ENCODE measurements at places on chromosomes 6 and 20.
A peak's percentile ranks its signal among the peaks of the same experiment; 100 is the strongest.

DNA sequence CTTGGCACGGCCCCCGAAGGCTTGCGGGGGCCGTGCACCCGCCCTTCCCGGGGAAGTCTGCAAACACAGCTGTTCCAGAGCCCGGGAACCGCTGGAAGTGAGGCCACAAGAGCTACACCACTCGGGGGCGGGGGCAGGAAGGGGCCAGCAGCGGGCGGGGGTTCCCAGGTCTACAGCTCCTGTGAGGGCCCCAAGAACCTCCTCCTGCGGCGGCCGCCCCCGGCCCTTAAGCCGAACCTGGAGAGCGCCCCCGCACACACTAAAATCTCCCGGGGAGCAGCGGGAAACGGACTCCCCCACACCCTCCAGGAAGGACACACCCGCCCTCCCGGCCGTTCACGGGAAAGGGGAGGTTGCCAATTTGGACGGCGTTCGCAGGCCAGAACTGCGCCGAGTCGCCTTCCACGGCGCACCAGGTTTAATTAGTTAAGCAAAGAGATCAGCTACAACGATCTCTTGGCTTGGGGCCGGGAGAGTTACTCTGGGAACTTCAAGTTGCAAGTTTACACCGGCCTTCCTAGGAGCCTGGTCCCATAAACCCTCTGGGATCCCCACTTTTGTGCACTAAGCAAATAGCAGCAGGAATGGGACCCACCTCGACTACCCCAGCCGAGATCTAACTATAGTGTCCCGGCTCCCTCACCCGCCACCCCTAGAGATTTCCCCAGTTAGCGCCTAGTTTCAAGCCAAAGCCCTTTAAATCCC is 1.7 kb downstream of the JAG1 start:
- DNase-seq, result peak; percentile 90

GRCh38 chr6:90368601-90369000 is 72.0 kb upstream of the BACH2 start:
- peak; percentile 46 for DNase-seq

DNA sequence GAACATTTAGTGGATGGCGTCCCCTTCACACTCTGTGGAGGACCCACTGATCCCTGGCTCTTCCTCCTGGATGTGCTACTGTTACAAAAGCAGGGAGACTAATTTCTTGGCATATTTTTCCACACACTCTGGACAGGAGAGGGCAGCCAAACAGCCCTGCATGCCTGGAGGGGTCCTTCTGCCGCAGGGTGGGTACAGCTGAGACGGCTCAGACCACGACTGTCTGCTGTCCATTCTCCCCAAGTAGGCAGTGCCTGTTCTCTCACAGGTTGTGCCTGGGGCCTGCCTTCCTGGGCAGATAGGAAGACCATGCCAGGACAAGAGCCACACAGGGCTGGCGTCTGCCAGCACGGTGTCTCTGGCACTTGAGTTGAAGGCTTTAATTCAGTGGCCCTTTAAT is 260.1 kb downstream of the FOXC1 start:
- DNase-seq, result no peak

GRCh38 chr20:29878281-29878741 is 1379.2 kb upstream of the DEFB115 start:
- no peak for DNase-seq

GRCh38 chr6:145704143-145704781 is 31.1 kb downstream of the EPM2A start:
- peak; percentile 2 for DNase-seq

GRCh38 chr6:95240514-95240913 is 336.8 kb upstream of the MANEA start:
- DNase-seq, result no peak

DNA sequence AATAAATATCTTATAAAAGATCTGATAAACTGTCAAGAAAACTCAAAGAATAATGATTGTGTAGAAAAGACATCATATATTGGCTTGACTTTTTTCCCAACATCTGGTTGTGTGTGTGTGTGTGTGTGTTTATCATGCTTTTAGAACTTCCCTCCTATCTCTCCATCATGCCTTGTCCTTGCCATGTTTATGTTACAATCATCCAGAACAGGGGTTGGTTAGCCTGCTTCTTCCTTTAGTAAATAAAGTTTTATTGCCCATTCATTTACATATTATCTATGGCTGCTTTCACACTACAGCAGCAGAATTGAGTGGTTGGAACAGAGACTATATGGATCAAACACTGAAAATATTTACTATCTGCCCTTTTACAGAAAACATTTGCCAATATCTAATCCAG is 52.8 kb upstream of the RIPOR2 start:
- DNase-seq, result no peak

- peak; percentile 41 for DNase-seq
Measured at GRCh38 chr20:6828794-6829423, 61.4 kb downstream of the BMP2 start.

DNA sequence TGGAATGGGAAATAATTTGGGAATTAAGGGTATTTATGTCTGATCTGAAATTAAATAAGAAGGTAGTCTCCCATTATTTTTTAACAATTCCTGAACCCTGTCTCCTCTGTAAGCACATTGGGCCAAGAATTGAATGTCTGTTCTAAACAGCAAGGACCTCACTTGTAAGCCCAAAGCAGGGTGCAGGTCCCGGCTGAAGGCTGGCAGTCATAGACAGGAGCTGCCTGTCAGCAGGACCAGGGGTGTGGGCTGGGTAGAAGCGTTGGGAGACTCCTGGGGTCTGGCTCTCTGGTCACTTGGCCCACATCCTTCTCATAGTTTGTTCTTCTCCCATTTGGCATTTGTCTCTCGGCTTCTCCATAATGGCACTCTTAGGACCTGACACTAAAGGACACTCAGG is 75.6 kb downstream of the SNX9 start:
- DNase-seq, result no peak

DNA sequence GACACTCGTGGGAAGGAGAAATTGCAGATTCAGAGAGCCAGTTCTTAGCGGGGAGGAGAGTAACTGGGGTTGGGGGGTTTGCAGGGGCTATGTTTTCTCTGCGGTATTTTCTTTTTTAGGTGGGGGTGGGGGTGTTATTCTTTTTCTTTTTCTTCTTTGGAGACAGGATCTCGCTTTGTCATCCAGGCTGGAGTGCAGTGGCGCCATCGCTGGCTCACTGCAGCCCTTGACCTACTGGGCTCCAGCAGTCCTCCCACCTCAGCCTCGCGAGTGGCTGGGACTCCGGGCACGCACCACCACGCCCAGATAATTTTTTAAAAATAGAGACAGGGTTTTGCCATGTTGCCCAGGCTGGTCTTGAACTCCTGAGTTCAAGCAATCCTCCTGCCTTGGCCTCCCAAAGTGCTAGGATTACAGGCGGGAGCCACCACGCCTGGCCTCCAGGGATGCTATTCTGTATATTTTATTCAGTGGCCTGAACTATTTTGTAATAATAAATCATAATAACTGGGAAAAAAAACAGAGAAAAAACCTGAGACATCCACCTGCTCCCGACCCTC is 57.3 kb downstream of the UBE2V1 start:
- no peak for DNase-seq

DNA sequence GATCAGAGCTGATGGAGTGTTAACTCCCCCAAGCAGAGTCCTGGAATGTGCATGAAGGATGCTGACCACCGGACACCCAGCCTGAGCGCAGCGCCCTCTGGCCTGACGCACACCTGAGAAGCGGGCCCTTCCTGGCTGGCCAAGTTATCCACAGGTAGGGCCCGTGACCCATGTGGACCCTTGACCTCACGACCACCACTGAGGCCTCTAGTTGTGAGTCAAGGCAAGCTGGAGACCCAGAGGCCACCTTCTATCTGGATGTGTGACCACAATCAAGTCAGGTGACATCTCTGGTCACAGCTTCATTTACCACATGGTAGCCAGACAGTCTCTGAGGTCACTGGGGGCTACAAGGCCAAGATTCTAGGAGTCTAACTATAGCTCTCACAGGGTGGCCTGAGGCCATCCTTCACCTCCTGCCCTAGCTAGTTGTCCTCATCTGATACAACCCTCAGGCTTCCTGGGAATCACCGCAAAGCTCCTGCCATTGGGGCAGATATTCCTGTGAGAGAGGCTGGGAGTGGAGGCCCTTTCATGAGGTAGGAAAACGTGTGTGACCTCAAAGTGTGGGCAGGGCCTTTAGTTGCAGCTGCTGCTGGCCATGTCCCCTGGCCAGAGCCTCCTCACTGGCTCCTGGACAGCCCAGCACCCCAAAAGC is 53.1 kb downstream of the DSTN start:
- no peak for DNase-seq

DNA sequence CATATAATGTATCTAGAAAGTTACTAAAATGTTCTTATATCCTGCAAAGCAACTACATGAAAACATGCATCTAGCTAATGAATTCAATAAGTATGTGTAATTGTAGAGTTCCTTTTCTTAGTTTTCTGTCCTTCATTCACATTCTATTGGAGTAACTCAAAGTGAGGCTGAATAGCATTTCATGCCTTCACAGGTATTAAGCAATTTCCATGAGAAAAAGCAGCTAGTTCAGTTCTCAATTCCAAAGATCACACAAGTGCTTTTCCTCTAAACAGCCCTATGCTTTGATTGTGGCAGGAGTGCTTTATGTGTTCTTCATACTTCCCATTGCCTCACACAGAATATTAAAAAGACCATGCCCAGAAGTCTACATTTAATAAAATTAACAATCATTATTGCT is 274.9 kb downstream of the RFPL4B start:
- DNase-seq, result no peak

DNA sequence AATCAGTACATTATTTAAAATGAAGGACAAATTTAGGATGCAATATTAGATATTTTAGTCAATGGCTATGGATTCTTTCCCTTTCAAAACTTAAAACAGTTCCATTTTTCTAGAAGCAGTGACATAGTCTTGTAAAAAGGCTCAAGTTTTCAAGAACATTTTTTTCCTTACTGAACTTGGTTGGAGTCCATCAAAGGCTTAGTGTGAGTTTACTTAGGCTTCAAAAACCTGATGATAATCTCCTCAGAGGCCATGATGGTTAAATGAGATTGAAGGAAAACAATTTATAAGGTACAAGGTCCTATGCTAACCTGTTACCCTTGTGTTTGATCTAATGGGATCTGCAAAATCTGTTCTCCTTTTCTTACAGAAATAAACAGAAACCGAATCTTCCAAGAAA is 531.8 kb downstream of the UTRN start:
- no peak for DNase-seq

- no peak for DNase-seq
Measured at GRCh38 chr20:1050440-1050839, 48.3 kb upstream of the RSPO4 start.

DNA sequence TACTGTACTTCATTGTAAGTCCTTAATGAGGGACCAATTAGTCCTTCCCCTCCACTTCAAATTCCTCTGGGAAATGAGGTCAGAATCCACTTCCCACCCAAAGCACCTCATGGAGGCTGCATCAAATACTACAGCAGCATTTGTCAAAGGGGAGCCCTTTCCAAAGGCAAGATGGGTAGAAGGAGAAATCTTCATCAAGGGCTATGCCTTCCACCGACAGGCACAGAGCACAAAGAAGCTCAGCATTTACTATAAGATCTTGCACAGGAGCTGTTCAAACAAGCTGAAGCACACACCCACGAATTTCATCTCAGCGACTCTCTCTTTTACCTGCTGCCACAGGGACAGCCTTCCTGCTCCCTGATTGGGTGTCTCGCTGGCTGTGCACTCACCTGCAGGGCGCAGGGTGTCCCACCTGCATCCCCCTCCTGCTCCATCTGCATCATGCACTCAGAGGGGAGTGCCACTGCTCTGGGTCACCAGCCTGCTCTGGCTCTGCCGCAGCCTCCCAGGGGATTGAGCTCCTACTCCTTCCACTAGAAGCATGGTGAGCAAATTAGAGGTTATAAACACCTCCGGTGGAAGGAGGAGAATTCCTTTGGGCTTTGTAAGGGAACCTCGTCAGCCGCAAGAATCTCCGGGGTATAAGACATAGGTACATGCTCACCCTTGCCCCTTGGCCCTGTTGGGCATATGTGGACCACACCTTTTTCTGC is 164.5 kb downstream of the ATXN1 start:
- no peak for DNase-seq

DNA sequence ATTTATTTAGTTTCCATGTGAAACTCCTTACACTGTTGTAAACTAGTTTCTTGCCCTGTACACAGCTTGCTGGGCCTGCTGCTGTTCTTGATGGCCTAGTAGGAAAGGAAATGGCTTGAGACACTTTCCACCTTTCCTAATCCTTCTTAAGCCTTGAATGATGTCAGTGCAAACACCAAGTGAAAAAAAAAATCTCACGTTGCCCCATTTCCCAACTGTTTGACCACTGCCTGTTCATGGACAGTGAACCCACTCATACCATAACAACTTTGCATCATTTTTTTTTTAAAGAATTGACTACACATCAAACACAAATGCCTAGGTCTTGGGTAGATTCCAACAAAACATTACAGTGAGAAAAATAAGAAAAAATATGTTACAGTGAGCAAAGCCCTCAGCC is 653.6 kb upstream of the FLRT3 start:
- no peak for DNase-seq

DNA sequence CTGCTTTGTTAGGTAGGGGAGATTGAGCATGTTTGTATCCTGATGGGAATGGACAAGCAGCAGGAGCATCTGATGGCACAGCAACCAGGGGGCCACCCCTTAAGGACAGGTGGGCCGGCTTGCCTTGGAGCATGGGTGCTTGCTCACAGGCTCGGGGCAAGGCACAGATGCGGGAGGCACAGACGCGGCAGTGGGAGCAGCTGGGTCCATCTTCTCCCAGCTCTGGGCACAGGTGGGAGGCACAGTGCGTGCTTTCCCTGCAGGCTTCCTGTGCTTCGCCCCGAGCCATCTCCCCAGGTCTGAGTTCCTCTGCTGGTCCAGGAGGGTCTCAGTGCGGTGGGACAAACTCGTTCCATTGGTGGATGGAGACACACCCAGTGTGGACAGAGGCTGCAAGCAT is 73.6 kb upstream of the BHLHE23 start:
- no peak for DNase-seq

DNA sequence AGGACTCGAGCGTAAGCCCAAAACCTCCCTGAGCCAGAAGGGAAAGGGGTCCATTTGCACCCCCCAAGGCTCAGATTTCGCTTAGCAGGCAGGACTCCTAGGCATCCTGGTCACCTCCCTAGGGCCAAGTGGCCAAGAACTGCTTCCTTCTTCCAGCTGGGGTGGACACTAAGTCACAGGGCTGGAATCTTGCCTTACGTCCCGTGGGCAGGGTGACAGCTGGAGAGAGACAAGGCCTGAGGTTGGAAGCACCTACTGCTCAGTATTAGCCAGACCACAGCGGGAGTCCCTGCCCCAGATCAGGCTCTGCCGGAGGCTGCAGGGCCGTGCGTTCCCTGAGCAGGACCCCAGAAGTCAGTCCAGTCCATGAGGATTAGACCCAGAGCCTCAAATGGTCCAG is 19.7 kb downstream of the LAMA5 start:
- DNase-seq, result no peak

GRCh38 chr20:51801122-51801822 is 1.0 kb downstream of the SALL4 start:
- DNase-seq, result peak; percentile 41

DNA sequence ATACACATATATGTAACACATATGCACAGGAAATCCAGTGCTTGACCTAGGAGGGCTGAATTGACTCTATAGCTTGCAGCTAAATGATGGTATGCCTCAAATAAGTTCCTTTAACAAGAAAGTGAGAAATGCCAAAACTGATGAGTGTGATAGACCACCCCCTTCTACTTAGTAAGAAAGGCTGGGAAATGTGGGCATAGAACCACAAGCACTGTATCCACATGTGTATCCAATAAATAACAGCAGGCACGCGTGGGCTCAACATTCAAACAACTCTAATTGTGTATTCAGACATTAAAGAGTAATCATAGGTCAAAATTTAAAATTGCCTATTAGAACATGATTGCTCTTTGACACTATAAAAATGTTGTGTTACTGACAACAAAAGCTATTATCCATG is 54.1 kb downstream of the FAM83B start:
- DNase-seq, result no peak
